Vagina (tissue), 2 donors: ENCODE measurements at places on chromosomes 4 and X.

- no peak for DNase-seq
Observed at GRCh38 chrX:134073341-134073740, 87.9 kb upstream of the GPC3 start.

GRCh38 chr4:182582245-182582644 lies 334.9 kb downstream of the DCTD start:
- DNase-seq = no peak

DNA sequence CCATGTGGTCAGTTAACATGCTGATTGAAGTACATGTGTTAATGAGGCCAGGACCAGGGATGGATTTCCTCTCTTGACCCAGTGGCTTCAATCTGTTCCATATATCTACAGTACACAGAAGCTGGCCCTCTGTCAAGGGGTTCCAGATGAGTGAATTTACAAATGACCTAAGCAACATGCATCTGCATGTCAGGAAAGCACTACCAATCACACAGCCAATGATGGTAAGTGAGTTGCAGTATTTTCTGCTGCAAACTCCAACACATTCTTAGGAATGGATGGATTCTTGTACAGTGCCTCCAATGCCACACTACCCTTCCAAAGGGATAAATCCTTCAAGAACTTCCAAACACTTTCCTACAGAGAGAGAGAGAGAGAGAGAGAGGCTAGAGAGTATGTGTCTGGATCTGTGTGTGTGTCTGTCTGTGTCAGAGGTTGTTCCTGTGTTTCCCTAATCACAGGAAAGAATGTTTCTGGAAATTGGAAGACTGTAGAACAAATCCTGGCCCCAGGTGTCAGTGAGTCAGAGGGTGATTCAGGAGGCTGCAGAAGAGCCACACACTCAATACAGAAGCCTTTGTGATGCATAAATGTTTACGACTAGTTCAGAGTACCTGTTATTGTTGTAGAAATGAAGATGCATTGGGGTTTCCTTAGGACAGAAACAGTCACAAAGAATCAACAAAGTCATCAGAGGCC lies 107.5 kb downstream of the GUCY2F start:
- no peak for DNase-seq

DNA sequence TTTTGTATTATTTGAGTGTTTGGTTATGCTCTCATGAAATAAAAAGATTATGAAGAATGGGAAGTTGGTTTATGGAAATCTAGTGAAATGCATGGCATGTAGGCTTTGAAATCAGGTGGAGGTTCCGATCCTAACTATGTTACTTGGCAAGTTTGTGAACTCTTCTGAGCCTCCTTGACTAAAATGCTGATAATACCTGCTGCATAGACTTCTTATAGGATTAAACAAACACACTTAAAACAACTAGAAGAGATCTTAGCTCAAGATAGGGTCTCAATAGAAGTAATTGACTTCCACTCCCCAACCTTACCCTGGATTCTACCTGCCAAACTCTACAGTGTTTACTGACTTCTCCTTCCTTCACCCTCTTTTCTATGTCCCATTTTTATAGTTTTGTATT lies 22.2 kb upstream of the TLR2 start:
- DNase-seq = no peak

DNA sequence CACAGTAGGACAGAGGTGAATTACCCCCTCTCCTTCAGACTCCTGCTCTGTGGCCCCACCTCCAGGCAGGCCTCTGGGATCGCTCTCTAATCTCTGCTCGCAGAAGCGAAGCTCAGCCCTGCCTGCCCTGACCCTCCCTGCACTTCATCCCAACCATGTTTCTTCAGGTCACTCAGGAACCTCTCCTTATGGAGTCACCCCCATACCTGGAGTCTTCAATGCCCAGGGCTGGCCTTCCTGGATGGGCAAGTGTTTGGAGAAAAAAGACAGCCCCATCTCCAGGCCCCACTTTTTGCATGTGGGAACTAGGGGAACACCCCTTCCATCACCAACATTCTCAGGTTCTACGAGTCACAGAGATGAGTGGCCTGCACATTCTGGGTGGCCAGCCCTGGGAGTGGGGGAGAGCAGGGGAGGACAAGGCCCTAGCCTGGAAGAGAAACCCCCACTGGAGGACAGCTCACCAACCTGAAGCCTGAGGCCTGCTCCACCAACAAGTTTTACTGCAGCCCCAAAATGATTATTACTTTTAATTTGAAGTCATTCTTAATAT lies 90.8 kb downstream of the PPP2R2C start:
- DNase-seq = no peak

DNA sequence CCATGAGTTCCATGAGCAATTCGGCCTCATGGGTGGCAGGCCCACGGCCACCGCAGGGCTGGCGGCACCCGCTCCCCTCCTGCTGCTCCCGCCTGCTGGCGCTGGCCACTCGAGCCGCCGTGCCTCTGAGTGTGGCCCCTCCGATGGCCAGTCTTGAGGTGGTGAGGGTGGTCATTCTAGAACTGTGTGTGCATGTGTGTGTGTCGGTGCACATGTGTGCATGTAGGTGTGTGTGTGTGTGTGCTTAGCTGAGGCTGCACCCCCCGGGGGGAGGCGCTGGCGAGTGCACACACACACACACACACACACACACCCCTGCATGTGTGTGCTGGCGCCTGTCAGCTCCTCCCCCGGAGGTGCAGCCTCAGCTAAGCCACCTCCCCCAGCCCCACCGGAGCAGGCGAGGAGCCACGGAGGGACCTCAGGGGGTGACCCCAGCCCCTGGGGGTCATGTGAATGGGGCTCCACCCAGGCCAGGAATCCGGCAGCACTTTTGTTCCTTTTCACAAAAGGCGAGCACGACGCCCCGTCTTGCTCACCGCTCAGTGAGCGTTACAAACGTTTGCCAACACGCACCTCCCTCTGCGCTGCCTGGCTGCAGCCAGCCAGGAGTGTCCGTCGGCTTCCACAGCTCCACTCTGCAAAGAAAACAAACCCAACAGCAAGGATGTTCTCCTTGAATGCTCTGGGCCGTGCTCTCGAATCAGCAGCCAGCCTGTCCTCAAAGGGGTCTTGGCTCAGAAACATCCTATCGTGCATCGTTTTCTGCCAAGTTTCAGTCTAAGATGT lies 29.9 kb downstream of the FGFRL1 start:
- no peak for DNase-seq

DNA sequence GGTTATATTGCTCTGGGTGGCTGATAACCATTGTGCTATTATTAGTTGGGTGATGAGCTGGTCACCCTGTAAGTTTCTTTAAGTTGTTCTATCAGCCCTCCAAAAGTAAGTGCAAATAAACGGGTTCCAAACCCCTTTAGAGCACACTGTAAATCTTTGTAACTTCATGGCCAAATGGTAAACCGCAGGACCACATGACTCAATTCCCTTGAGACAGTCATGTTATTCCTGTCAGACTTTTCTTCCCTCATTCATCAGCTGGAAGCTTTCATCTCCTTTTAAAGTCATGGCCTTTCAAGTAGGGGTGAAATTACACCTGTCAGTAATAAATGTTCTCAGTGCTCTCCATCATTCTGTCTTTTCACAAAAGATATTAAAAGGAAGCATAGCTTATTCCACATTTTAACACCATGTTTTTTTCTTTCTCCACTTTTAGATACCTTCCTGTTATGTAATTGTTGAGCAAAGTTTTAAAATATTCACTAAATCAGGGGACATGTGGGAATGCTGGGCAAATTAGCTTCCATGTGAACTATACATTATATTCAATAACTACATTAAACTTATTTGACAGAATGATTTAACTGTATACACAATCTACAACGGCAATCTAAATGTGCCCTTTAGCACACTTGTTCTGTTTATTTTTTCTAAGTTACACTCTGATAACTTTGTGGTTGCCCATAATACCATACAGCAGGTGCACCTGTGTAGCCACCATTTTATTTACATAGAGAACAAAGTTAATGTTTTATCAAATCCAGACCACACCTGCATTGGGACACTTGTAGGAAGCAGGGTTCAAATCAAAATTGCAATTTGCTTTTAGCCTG lies 275.5 kb downstream of the CFAP299 start:
- DNase-seq = no peak

DNA sequence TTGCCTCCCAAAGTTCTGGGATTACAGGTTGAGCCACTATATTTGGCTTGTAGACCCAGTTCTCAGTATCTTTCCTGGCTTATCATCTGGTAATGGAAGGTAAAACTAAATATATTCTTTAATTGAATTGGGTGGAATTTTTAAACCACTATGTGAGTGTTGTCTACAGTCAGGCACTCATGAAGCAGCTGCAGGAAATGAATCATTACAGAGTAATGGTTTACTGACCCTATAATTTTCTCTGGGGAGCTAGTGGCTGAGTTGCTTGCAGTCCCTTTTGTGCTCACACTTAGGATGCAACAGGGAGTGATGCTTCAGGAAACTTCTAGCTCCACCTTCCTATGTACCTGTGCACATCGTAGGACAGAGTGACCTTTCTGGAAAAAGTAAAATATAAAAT lies 4.1 kb upstream of the UGT2B7 start:
- no peak for DNase-seq

GRCh38 chr4:121139533-121140222 lies 24.4 kb downstream of the TNIP3 start:
- no peak for DNase-seq

DNA sequence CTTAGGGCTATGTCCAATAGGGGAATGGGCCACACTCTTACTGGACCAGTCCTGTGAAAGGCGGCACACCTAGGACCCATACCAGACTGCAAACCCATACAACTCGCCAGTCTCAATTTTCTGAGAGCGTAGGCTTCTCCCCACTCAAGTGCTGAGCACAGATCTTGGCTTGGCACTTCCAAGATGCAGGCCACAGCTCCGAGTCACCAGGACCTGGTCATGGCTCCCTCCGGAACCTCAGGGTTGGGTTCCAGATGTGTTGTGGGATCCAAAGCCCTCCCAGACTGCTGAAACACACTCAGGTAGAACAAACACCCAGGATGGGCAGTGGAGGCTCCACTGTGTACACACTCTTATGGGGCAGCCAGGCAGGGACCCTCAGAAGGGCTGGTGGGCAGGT lies 103.3 kb downstream of the TMEM144 start:
- no peak for DNase-seq

GRCh38 chr4:150136481-150136880 lies 58.2 kb downstream of the DCLK2 start:
- no peak for DNase-seq

- no peak for DNase-seq
Observed at GRCh38 chr4:16967722-16968121, 69.3 kb upstream of the LDB2 start.

DNA sequence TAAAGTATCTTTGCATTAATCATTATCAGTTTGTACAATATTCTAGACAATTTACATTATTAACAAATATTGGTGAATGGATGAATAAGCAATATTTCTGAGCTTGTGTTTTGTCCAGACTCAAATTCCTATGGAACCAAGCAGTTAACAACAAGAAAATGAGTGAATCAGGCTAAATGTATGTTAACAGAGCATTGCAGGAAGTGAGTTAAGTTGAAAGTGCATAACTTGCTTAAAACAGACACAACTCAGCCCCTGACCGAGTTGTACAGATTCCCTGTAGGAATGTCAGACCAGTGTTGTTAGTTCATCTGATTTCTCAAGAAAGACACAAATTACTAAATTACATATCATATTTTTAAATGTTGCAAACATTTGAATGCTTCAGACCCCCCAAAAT lies 23.7 kb upstream of the CSN1S1 start:
- no peak for DNase-seq

DNA sequence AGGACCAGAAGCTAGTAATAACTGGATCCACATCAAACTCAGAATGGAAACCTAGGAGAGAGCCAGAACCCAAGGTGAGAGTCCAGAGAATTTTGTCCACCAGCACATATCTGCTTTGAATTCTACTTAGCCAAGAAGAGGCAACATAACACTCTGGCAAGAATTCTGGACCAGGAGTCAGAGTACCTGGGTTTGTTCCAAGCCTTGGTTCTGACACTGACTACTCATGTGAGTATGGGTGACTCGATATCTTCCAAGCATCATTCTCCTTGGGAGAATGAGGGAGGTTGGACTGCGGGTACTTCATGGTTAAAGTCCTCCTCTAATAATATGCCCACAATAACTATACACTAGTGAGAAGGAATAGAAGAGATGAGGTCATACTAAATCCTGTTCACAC lies 144.0 kb upstream of the JADE1 start:
- DNase-seq = no peak

- no peak for DNase-seq
Observed at GRCh38 chrX:42869659-42870476, 91.9 kb upstream of the PPP1R2C start.

- no peak for DNase-seq
Observed at GRCh38 chr4:37825968-37826294, 555 bp upstream of the PGM2 start.

GRCh38 chr4:77110730-77111129 lies 34.9 kb upstream of the CCNI start:
- no peak for DNase-seq

GRCh38 chr4:52585379-52585778 lies 73.7 kb downstream of the USP46 start:
- DNase-seq = no peak

DNA sequence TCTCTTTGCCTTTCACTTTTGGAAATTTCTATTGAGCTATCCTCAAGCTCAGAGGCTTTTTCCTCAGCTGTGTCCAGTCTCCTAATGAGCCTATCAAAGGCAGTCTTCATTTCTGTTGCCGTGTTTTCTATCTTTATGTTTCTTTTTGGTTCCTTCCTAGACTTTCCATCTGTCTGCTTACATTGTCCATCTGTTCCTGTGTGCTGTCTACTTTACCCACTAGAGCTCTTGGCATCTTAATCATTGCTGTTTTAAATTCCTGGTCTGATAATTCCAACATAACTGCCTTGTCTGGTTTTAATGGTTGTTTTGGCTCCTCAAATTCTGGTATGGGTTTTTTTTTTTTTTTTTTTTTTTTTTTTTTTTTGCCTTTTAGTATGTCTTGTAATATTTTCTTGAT lies 9.3 kb upstream of the PDE6B start:
- no peak for DNase-seq

GRCh38 chrX:121084903-121085611 lies 37.6 kb downstream of the GLUD2 start:
- no peak for DNase-seq

- DNase-seq = no peak
Observed at GRCh38 chr4:70714079-70714887, 7.5 kb upstream of the RUFY3 start.

GRCh38 chr4:37388681-37389365 lies 144.3 kb downstream of the NWD2 start:
- DNase-seq = no peak
